ENCODE measurements at places on chromosomes 7 and 10.
A peak's percentile ranks its signal among the peaks of the same experiment; 100 is the strongest.

GRCh38 chr7:82406937-82407336 is 36.6 kb downstream of the CACNA2D1 start:
- no peak for DNase-seq

DNA sequence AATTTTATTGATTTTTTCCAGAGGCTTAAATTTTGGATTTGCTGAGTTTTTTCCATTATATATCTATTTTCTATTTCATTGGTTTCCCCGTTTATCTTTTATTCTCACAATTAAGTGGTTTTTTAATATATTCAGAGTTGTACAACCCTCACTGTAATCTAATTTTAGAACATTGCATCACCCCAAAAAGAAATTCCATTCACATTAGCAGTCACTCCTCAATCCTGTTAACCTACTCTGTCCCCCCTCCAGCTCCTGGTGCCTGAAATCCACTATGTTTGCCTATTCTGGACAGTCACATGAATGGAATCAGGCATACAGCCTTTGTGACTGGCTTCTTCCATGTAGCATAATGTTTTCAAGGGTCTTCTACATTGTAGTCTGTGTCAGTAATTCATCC is 55.8 kb upstream of the ITGA8 start:
- peak; percentile 72 for DNase-seq

- no peak for DNase-seq
These were observed 26.2 kb downstream of the ECD start for GRCh38 chr10:73141603-73142002.

GRCh38 chr7:56063500-56063881 is 595 bp upstream of the SUMF2 start:
- DNase-seq = no peak

DNA sequence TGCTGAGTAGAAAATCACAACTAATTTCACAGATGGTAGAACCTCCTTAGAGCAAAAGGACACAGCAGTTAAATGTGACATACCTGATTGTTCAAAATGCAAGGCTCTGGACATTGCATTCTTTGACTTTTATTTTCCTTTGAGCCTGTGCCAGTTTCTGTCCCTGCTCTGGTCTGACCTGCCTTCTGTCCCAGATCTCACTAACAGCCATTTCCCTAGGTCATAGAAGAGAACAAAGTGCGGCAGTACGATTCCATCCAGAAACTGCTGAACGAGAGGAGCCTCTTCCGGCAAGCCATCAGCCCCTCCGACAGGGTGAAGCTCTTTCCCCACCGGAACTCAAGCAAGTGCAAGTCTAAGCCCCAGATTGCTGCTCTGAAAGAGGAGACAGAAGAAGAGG is 186.9 kb downstream of the CFTR start:
- DNase-seq = no peak

GRCh38 chr7:44735403-44736165 is 13.1 kb upstream of the ZMIZ2 start:
- DNase-seq = peak; percentile 97

- DNase-seq = no peak
These were observed 1174.3 kb downstream of the GATA3 start for GRCh38 chr10:9228771-9229170.

DNA sequence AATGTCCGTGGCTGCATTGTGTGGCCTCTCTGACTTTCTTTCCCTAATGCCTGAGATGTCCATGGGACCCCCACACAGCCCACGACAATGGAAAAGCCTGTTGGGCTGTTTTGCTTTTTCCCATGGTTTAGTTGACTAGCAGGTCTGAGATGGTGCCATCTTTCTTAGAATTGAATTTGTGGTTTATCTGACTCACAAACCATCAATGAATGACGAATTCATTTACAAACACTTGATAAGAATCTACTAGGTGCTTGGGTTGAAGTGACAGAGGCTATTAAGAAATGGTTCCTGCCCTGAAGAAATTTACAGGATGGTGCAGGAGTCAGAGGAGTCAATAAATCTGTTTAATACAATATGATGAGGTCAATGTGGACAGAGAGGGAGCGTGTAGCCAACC is 75.4 kb downstream of the OTUD1 start:
- no peak for DNase-seq

- no peak for DNase-seq
These were observed 118.1 kb downstream of the CTTNBP2 start for GRCh38 chr7:117755136-117755535.

DNA sequence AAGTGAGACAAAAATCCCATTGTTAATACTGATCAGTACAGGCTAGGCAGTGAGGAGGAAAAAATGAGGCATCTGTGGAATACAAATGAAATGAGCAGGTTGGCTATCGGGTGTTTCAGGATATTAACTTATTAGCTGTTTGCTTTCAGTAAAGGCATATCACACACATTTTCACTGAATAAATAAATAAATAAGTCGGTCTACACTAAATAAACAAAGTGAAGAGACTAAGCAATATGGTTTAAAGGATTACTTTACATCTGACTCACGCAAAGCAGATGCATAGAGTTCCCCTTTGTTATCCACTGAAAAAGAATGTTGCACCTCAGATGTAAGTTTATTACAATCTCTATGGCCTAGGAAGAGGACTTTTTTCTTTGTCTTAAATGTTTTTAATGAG is 6.3 kb upstream of the SEMA3A start:
- DNase-seq = peak; percentile 55

DNA sequence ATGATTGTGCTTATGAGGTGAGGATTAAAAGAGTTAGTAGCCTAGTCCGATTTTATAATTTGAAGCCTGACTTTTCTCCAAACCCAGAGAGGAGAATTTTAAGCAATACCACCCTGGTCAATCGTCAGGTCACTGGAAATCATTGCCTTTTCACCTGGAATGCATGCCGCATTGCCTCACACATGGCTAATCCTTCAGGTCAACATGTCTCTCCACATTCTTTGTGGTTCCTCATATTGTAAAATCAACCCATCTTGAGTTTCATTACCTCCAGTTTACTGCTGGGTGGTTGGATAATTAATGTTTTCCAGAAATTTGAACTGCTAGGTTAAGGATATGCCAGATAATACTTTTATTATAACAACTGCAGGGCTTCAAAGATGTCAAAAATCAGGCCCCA is 55.6 kb upstream of the SEMA3E start:
- DNase-seq = no peak

GRCh38 chr7:84237533-84238173 is 43.1 kb upstream of the SEMA3A start:
- DNase-seq = peak; percentile 88

DNA sequence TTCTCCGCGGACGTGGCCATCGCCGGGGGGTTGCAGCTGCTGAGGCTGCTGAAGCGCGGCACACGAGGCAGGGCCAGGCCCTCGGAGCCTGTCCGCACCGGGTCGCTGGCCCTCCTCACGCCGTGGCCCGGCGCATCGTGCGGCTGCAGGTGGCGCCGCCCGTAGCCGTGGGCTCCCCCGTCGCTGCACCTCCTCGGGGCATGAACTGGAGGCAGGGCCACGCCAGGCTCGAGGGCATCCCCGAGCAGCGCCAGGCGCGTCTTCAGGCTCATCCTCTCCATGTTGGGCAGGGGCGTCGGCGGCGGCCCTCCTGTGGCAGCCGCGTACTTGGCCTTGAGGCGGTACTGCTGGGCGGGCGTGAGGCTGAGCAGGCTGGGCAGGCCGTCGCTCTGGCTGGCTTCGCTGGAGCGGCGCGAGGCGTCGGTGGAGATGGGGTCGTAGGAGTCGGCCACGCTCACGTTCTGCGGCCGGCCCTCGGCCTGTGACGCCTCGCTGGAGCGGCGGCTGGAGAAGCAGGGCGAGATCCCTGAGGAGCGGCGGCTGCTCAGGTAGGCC is 263.1 kb upstream of the INHBA start:
- DNase-seq = no peak

DNA sequence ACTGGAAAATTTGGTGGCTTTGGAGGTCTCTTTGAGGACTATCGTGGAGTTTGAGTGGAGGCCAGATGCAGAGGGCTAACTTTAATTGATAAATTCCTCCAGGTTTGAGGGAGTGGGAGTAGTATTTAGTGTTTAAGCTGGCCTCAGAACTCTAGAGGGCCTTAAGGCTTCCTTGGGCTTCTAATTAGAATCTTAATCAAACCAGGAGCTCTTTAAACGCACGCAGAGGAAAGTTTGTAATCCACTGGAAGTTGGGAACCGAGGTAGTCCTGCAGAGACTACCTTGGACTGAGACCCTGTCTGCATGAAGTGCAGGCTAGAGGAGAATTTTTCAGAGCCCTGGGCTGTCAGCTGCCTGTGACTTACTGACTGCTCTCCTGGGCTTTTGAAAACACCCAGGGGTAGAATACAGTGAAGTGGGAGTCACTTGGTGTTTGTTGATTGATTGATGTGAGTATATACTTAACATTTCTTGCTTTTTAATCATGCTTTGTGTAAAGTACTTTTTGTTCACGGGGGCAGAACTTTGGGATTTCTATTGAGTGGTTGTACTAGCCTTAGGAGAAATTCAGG is 5.9 kb downstream of the SPAG6 start:
- DNase-seq = no peak

- no peak for DNase-seq
These were observed 17.8 kb upstream of the PTF1A start for GRCh38 chr10:23174074-23174976.

GRCh38 chr7:159146084-159146858 is 1.6 kb upstream of the VIPR2 start:
- DNase-seq = no peak
